ENCODE measurements at places on chromosomes 2 and 18.

- no peak for DNase-seq
These were observed 171.8 kb upstream of the LHCGR start for GRCh38 chr2:48927355-48927754.

GRCh38 chr2:226887940-226888339 is 52.1 kb downstream of the RHBDD1 start:
- no peak for DNase-seq

GRCh38 chr2:236568068-236568921 is 1.3 kb upstream of the ACKR3 start:
- DNase-seq: no peak

GRCh38 chr2:13114391-13114790 is 397.7 kb downstream of the TRIB2 start:
- DNase-seq: no peak

- no peak for DNase-seq
These were observed 368.9 kb upstream of the HS6ST1 start for GRCh38 chr2:128687565-128687964.

DNA sequence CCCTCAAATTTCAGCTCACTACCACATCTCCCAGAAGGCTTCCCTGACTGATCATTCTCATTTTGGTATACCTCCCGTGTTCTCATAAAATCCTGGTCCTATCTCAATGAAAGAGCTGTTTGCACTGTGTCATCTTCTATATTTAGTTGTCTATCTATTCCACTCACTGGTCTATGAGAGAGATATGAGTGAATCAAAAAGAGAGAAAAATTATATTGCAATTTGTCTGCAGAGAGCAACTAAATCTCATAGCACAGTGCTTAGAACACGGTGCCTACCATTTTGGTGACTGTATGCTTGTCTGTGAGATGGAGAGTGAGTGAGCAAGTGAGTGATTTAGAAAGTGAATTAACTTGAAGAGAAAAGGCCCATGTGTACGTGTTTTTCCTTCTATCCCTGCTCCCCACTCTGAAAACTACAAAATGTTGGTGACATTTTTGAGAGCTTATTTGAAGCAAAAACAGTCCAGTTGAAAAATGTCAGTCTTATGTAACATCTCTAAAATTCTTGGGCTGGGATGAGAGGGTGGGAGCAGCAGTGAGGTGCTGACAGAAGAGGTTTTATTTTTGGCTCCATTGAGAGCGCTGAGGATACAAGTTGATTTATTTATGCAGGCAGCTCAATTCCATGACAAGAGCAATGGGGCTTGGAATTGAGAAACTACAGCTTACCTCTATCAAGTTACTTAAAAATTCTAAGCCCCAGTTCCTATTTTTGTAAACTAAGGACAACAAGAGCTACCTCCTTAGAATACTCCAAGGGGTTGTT is 373.5 kb upstream of the CHST9 start:
- DNase-seq: no peak

- DNase-seq: no peak
These were observed 322.6 kb downstream of the PRKCE start for GRCh38 chr2:45974056-45974455.

- no peak for DNase-seq
These were observed 6.1 kb downstream of the CHMP1B start for GRCh38 chr18:11857177-11857887.

- no peak for DNase-seq
These were observed 62.6 kb downstream of the C18orf63 start for GRCh38 chr18:74378179-74378682.

GRCh38 chr2:46148369-46148736 is 148.9 kb upstream of the EPAS1 start:
- DNase-seq: no peak

All from hippocampal formation (tissue), 2 donors.